ENCODE measurements at places on chromosomes 16 and 17.

DNA sequence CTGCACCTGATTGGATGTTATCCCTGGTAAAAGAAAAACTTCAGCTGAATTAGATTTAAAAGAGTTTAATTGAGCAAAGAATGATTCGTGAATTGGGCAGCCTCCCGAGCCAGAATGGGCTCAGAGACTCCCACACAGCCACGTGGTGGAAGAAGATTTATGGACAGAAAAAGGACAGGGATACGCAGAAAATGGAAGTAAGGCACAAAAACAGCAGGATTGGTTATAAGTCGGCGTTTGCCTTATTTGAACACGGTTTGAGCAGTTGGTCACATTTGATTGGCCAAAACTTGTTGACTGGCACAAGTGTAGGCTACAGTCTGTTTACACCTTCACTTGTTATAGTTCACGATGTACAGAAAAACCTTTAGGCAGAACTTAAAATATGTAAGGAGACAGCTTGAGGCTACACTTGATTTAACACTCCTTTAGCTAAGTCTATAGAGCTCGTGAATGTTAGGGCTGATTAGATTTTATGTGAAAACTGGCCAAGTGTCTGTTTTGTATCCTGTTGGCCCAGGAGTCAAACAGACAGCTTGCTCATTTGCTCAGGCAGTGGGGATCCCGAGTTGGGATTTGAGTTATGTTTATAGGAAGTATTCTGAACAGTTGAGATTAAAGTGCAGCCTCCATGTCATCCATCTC, 119.5 kb upstream of the SHISA6 start:
- DNase-seq, result no peak

DNA sequence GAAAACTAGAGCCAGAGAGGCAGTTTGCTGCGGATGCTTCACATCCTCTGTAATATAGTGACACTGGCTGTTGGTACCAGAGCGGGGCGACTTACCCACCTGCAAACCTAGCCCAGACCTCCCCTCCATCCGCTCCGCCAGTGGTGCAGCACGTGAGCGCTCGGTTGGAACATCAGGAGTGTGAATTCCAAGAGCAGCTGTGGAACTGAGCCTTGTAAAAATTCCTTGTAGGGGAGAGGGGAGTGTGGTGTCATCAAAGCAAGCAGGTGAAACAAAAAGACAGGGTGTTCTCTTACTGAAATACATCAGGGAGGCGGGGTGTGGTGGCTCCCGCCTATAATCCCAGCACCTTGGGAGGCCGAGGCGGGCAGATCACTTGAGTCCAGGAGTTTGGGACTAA, 51.3 kb downstream of the CCDC42 start:
- DNase-seq, result no peak

DNA sequence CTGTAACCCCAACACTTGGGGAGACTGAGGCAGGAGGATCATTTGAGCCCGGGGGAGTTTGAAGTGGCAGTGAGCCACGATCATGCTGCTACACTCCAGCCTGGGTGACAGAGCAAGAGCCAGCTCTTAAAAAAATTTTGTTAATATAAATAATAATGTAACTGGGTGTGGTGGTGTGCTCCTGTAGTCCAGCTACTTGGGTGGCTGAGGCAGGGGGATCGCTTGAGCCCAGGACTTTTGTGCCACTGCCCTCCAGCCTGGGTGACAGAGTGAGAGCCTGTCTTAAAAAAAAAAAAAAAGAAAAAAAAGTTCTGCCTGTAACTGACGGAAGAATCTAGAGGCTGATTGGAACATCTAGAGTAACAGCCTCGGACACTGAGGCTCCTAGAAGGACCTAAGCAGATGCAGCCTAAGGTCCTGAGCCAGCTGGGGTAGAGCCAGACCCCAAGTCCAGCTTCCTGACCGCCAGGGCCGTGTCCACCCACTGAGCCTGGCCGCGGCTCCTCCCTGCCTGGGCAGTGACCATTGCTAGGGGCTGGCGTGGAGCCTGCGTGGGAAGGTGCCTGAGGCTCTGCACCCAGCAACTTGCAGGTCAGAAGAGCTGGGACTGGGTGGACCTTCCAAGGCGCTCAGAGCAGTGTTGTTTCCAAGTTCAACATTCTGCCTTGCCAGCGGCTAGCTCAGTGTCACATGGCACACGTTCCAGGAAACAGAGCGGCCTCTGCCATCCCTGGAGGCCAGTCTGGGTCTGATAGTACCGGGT, 209.4 kb upstream of the CIBAR2 start:
- no peak for DNase-seq

GRCh38 chr17:55433629-55434422, 12.2 kb upstream of the MMD start:
- no peak for DNase-seq

- no peak for DNase-seq
These were observed 14.7 kb downstream of the CYBC1 start for GRCh38 chr17:82435601-82436583.

GRCh38 chr17:81251709-81252301, 12.7 kb downstream of the NDUFAF8 start:
- no peak for DNase-seq

GRCh38 chr17:13550291-13550690, 51.4 kb downstream of the HS3ST3A1 start:
- no peak for DNase-seq

DNA sequence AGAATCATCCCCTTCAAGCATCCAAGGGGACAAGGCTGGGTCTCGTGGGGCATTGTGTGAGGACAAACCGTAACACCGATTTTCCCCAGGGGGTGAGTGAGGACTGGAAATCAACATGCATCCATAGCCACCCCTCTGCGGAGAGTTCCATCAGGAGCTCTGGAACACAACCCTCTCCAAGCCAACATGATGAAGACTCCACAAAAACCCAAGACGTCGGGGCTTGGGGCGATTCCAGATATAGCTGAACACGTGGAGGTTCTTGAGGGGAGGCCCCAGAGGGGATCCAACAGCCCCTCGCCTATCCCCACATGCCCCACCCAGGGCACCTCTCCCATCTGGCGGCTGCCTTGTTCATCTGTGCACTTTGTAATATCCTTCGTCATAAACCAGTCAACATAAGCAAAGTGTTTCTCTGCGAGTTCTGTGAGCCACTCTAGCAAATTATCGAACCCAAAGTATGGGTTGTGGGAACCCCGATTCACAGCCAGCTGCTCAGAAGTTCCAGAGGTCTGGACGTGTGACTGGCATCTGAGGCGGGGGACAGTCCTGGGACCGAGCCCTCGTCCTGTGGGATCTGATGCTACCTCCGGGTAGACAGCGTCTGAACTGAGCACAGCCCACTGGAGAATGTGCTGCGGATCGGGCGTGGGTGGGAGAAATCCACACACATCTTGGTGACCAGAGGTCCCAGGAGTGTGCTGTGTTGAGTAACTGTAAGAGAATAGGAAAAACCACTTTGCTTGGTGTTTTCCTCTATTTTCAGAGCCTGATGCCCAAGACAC, 55.5 kb downstream of the RPH3AL start:
- DNase-seq, result no peak

- no peak for DNase-seq
These were observed 210.4 kb downstream of the XYLT1 start for GRCh38 chr16:17260276-17260849.

DNA sequence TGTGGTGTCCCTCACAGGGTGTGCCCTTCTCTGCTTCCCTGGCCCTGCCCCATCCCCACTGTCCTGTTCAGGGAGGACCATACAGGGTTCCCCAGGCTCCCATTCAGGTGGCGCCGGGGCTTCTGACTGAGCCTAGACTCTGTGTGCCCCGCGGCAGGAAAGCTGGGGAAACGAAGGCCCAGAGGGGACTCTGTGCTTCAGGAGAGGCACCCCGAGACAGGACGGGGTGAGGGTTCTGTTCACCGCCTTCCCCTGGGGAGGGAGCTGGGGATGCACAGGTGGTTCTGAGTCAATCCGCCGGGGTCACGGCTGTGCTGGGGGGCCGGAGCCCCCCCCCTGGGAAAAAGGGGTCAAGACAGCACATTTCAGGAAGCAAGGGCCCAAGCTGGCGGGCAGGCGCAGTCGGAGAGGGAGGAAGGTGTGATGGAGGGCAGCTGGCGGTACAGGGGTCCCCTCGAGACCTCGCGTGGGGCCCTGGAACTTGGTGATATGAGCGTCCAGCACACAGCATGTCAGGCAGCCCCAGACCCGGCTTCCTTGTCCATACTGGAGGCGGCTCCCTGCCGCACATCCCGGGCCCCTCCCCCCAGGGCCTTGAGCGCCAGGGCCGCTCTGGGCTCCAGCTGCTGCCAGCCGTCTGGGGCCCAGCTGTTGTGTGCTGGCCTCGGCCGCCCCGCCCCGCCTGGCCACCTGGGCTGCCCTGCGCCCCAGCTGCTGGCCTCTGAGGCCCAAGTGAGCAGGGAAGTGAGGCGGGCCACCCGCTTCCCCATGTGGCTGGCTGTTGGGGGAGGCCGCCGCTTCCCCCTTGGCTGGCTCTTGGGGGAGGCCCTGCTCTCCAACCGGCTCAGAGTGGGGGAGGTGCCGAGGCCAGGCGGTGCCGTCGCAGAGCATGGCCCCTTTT, 5.6 kb upstream of the NOTUM start:
- DNase-seq, result no peak

GRCh38 chr17:52537421-52537820, 378.9 kb upstream of the CA10 start:
- DNase-seq, result no peak

GRCh38 chr16:13335879-13336278, 434.5 kb downstream of the SHISA9 start:
- DNase-seq, result no peak

GRCh38 chr16:12360240-12360639, 383.7 kb downstream of the SNX29 start:
- DNase-seq, result no peak

DNA sequence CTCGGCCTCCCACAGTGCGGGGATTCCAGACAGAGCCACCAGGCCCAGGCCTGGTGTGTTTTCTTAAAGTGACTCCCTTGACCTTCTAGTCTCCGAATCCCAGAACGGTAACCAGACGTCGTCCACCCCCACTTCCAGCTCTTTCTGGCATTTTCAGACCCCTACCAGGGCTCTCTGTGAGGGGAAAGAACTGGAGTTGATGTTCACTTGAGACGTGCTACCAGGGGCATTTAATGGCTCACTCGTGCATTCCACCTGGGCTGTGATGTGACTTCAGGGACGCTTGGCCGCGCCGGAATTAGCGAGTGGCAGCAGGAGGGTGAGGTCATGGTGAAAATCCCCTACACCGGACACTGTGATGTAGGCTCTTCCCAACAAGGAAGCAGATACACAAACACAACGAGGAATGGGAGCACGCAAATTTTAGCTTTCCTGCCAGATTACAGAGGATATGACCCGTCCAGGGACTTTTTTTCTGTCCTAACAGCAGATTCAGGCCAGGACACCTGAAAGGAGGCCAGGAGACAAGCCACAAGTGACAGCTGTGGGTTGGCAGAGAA, 1.1 kb upstream of the GNA13 start:
- no peak for DNase-seq

Measured in T-cell (primary cell).